ENCODE measurements at places on chromosomes 7 and 10.
A peak's percentile ranks its signal among the peaks of the same experiment; 100 is the strongest.

- DNase-seq: no peak
Observed at GRCh38 chr7:156534925-156535324, 105.6 kb upstream of the RNF32 start.

GRCh38 chr7:50495746-50496145, 45.6 kb upstream of the FIGNL1 start:
- no peak for DNase-seq

DNA sequence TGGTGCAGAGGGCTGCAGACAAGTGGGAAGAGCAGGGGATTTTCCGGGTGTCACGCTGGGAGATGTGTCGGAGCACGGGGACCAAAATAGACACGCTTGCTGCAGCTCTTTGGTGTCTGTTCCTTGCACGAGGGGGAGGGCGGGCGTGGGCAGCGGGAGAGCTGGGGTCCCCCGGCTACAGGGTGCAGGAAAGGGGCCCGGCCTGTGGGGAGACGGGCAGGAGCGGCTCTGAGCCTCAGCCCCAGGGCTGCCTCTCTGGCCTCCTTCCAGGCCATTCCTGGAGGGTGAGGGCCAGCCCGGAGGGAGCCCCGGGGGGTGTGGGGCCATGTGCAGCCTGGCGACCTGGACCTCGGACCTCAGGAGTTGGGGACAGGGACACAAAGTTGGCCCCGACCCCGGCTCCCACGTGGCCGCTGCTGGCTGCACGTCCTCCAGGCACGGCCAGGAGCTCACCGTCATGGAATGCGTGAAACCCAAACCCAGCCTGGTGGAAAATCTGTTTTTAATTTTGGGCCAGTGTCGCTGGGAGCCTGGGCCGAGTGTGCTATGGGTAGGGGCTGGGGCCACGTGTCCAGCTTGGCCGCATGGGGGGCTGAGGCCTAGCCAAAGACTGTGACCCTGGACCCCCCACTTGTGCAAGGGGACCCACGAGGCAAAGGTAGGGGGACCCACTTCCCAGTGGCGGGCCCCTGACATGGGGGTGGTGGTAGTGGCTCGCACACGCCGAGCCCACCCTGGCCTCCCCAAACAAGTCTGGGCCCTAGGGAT, 6.6 kb downstream of the TTYH3 start:
- DNase-seq: no peak

GRCh38 chr10:113770346-113770745, 18.9 kb downstream of the PLEKHS1 start:
- DNase-seq: no peak

GRCh38 chr10:76433161-76434005, 1002.0 kb downstream of the LRMDA start:
- no peak for DNase-seq

- no peak for DNase-seq
Observed at GRCh38 chr7:107592361-107593024, 12.4 kb downstream of the BCAP29 start.

DNA sequence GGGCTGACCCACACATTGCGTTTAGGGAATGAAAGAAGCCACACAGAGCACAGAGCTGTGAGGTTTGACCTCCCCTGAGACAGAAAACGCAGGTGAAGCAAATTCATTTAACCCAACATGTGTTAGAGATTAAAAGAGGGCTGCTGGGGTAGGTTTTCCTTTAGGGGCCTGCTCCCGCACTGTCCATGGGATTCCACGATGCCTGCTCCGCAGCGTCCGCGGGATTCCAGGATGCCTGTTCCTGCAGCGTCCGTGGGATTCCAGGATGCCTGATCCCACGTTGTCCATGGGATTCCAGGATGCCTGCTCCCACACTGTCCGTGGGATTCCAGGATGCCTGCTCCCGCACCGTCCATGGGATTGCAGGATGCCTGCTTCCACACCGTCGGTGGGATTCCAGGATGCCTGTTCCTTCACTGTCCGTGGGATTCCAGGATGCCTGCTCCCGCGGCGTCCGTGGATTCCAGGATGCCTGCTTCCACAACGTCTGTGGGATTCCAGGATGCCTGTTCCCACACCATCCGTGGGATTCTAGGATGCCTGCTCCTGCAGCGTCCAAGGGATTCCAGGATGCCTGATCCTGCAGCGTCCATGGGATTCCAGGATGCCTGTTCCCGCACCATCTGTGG, 78.7 kb downstream of the VIPR2 start:
- no peak for DNase-seq

- no peak for DNase-seq
Observed at GRCh38 chr10:120480065-120480600, 23.1 kb downstream of the PLPP4 start.

DNA sequence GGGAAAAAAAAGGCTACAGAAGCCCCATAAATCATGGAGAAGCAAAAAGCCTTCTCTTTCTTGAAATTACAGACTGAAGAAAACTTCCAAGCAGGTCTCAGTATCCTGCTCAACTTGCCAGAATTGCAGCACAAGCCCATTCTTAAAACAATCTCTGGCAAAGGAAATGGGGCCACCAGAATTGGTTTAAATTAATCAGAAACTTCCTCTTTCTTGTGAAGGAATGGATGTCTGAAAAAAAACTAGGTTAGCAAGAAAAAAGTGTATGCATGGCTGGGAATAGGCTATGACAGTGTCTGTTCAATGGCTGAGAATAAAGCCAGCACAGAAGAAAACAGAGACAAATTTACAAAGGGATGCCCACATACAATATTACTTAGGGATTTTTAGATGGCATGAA, 59.1 kb downstream of the TFEC start:
- no peak for DNase-seq

GRCh38 chr7:22482503-22482902, 17.5 kb downstream of the STEAP1B start:
- no peak for DNase-seq

DNA sequence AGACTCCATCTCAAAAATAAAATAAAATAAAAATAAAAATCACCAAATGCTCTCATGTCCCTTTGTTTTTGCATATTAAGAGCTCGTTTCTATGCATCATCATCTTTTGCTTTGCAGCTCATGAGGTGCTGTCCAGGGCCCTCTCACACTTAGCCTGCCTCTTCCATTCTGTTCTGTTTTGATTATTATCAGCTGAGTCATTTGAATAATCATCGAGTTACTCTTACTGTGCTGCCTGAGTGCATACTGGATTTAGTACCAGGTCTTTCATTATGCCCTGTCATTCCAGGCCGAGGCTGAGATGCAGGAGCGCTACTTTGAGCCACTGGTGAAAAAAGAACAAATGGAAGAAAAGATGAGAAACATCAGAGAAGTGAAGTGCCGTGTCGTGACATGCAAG, 33.0 kb downstream of the UCMA start:
- no peak for DNase-seq

GRCh38 chr10:119538632-119539358, 3.7 kb downstream of the RGS10 start:
- no peak for DNase-seq

DNA sequence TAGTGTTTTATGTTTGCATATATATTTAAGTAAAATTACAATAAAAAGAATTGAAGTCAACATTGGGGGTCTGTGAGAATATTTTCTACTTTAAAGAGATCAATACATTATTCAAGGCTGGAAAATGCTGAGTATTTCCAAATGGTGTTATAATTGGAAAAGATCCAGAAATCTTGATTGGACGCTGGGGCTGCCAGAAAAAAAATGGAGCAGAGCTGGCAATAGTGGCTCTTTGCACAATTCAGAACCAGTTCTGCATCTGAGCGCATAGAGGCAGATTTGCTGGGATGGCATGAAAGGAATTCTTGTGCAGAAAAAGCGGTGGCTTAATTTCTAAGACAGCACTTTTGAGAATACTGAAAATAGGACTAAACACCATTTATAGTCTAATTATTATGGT, 10.8 kb upstream of the VWC2 start:
- DNase-seq: no peak

- no peak for DNase-seq
Observed at GRCh38 chr10:75487087-75487754, 55.8 kb downstream of the LRMDA start.

GRCh38 chr7:140326116-140326928, 72.0 kb downstream of the SLC37A3 start:
- peak; percentile 44 for DNase-seq

GRCh38 chr7:70016044-70016770, 417.9 kb downstream of the AUTS2 start:
- no peak for DNase-seq

DNA sequence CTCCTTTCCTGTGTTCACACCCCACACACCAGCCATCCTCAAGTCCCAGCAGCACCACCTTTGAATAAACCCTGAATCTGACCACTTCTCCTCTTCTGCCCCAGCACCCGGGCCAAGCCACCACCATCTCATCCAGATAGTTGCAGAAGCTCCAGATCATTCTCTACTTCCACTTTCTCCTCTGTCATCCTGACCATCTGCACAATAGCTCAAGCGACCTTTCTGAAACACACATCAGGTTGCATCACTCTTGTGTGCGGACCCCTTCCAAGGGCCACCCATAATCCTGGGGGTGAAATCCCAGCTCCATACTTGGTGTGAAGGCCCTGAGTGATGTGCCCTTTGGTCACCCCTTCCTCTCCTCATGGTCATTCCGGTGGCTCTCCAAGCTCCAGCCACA, 187.4 kb upstream of the GALNT17 start:
- no peak for DNase-seq

DNA sequence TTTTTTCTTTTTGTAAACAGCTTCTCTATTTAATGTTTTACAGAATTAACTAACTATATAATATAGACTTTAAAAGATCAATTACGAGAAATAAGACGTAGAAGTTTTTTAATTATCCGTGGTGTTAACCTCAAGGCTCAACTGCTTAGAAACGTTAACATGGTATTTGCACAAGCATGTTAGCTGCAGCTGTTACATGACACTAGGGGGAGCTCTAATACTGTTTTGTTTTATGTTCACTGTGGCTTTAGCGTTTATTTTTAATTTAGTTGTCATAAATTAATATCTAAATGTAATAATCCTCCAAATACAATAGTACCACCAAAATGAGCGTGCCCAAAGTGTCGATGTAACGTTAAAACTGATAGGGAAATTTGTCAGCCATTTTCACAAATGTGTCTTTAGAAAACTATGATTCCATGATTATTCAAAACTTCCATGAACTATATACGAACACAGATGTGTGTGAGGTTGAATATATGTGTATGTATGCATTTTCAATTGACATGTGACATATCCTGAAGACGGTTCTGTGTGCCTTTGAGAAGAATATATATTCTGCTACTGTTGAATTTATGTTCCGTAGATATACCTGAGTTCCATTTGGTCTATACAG, 828.8 kb upstream of the MBL2 start:
- no peak for DNase-seq

GRCh38 chr7:154910125-154910524, 92.8 kb downstream of the PAXIP1 start:
- no peak for DNase-seq

DNA sequence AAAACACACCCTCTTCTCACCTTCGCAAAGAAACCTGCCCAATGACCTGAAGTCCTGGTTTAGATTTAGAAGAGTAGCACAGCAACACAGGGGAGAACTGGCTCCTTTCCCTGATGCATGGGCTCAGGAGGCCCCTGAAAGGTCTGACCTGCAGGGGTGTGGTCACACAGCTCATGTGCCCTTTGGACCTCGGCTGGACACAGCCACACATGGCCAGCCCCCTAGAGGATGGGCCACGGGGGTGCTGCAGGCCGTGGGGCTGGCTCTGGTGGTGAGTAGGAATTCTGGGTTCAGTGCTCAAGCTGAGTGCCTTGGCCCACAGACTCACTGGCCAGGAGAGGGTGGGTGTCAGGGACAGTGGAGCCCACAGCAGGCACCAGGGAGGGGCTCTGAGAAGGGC, 118.5 kb upstream of the ADCY1 start:
- no peak for DNase-seq

- DNase-seq: no peak
Observed at GRCh38 chr7:151608031-151608551, 88.4 kb upstream of the RHEB start.

GRCh38 chr7:26653430-26654399, 210.7 kb downstream of the SKAP2 start:
- DNase-seq: no peak

DNA sequence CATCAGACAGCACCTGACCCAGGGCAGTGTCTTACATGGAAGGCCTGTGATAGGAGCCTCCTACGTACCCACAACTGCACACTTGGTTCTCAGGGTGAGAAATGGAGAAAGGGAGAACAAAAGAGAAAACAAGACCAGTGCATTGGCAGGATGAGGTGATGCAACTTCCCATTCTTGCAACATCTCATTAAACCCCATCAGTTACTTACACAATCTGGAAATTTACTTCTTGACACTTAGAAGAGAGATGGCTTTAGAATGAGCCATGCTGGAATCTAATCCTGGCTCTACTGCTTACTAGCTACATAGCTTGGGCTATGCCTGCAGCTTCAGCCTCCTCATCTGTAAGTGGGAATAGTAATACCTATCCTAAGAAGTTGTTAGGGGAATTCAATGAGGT, 391.7 kb downstream of the KCNMA1 start:
- no peak for DNase-seq

DNA sequence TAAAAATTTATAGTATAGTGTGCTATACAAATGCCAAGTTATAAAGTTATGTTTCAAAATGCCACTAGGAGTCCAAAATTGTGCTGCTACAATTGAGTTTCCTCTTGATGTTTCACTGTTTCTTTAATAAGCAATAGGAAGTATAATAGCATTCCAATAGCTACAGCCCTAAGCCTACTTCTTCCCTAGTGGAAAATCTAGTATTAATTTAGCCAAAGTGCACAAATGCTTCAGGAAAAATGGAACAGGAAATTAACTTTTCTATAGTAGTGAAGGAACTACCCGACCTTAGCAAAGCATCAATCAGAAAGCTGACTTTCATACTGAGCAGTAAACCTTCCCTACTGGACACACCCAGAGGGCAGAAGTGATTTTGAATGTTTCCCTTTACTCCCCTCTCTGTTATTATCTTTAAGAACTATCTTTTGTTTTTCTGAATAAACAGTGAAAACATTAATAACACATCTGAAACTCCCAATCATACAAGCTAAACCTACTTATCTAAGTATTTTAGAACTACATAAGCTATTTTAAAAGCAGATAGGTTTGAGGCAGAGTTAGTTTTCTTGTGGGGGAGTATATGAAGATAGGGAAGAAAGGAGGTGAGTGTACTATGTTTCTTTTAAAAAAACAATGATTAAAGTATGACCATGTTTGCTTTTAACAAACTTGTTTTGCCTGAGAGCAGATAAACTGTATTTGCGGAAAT, 13.7 kb downstream of the CPED1 start:
- DNase-seq: no peak

GRCh38 chr10:114618722-114619121, 39.4 kb downstream of the ABLIM1 start:
- no peak for DNase-seq

DNA sequence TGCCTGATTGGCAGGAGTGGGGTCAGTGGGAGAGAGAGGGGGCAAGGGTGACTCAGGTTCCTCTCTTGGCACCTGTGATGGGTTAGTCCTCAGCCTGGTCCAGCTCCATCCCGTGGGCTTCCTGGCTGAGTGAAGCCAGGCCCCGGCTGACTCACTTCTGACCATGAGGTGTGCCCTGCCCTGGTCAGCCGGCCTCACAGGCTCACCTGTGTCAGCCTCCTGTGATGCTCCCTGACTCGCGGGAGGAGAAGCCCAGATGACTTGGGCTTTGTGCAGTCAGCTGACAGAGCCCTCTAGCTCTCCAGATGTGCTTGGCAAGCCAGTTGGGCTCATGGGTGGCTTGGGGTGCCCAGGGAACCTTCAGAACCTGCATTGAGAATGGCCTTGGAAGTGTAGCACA, 16.0 kb upstream of the PPIF start:
- DNase-seq: no peak

GRCh38 chr10:104322416-104322782, 15.9 kb downstream of the ITPRIP start:
- no peak for DNase-seq

GRCh38 chr10:58350023-58350422, 15.2 kb downstream of the UBE2D1 start:
- DNase-seq: no peak

All from neural crest cell (in vitro differentiated cells).